ENCODE measurements at places on chromosomes 3 and 15.

GRCh38 chr15:77983091-77983707 lies 94.3 kb downstream of the TBC1D2B start:
- DNase-seq: no peak

DNA sequence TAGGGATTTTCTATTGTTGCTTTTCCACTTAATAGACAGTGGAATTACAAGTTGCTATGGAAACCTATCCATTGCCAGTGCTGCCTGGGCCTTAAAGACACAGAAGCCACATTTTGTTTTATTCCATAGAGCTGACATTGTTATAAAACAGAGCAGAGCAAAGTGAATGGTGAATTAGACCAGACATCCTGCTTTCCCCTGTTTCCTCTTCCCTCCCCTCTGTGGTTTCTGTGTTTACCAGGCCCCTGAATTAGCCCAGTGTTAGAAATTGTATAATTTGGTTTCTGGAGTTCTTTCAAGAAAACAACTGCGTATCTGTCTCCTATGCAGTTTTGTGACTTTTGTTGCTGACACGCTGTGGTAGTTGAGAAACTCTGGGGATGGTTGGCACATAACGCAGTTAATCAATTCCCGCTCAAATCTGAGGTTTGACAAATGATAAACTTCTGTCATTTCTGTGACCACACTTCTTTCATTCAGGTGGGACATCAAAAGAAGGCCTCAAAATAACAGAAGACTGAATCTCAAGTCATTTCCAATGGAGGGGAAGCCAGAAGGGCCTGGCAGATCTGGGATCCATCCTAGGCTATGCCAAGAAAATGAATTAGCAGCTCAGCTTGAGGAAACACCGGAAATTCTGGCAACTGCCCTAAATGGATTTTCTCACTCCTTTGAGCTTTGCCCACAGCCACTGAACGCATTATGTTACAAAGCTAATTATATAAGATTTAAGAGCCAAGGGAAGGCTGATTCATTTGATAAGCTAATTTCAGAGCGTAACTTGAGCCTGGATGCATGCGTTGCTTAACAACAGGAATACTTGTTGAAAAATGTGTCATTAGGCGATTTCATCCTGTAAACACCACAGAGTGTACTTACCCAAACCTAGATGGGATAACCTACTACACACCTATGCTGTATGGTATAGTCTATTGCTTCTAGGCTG lies 46.9 kb downstream of the NR1D2 start:
- DNase-seq: no peak

DNA sequence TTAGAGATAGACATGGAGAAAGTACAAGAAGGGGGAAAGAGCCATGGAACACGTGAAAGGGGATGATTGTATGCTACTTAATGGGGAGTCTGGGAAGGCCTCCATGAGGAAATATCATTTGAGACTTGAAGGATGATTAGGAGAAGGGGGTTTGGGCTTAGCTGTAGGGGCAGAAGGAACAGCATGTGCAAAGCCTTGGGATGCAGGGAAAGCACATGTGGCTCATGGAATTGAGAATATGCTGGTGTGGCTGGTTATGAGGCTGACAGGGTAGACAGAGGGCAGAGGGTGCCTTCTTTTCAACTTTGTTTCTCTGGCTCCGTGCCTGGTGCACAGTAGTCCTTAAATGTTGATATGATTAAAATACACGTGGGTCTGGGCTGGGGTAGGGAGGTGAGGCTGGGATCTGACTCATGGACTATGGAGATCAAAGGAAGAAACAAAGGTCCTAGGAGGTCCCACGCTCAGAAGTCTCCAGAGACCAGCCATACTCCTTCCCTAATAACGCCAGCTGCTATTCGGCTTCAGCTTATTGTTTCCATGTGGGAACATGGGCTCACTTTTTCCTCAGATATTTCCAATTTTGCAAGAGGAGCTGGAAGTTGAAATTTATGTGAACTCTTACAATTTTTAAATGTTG lies 1.1 kb downstream of the GTF2E1 start:
- no peak for DNase-seq

DNA sequence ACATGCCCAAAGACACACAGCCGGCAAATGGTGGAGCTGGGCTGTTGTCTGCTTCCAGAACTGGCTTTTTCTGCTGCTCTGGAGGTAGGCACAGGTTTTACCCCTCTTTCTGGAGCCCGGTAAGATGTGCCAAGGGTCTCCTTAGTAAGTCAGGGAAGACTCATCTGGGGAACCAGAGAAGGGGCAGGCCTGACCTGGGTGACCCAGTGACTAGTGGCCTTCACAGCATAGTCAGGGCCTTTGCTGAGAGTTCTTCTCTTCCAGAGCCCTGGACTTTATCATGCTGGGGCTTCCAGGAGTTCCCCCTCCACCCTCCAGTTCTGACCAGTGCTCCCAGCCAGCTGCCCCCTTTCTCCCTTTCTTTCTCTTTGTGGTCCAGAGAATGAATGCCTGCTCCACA lies 3.2 kb downstream of the CD276 start:
- no peak for DNase-seq

GRCh38 chr15:25058080-25058785 lies 103.4 kb downstream of the SNRPN start:
- DNase-seq: no peak

DNA sequence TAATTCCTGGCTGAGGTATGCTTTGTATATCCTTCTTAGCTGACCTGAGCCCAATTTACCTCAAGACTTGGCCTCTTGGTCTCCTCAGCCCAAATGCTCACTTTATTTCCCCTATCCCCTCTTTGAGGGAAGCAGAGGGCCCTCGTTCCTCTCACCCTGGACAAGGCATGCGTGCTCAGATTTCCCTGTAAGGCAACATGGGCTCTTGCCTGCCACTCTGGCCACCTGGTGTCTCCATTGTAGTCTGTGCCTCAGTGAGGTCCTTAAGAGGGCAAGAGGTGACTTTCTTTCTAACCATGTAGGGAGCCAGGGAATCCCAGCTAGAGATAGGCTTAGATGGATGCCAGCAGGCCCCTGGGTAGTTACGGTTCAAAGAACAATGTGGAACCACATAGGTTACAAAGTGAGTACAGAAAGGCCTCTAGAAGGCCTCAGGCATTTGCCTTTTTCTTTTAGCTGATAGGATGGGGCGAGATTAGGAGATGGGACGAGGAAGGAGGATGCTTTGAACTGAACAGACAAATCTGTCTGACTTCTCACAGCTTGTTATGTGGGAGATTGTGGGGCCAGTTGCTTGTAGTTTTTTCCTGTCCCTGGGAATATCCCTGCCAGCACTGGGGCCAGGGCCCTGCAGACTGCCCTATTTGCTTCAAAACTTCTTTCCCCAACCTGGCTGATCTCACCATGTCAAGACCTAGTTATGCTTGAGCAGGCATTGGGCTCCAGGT lies 1.1 kb upstream of the INTS14 start:
- no peak for DNase-seq

DNA sequence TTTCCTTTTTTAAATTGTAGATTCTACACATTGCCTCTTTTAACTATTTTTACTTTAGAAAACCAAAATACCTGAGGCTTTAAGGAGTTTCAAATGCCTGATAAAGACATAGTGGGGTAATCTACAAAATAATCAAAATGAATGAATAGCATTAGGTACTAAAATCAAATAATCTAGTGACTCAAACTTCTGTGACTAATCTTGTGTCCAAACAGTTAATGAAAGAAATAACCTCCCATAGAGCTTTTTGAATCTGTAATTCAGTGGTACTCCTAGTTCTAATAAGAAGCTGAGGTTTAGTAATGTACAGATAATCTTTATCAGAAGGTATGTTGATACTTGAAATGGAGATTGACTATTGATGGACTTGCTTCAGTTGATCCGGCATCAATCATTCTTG lies 53.0 kb downstream of the DTWD1 start:
- no peak for DNase-seq

DNA sequence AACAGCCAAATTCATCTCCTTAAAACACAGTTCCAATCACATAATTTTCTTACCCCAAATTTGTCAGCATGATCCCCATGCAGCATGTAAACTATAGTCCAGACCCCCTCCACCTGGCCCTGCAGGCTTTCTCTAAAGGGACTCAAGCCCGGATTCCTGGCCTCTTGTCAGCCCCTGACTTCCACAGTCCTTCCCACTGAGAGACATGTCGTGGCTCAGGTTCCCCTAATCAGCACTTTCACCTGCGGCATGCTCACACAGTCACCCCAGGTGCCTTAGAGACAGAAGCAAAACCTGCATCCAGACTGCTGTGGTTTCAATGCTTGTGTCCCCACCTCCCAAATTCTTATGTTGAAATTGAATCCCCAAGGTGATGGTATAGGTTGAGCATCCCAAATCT lies 372.7 kb upstream of the ATP10A start:
- DNase-seq: no peak

DNA sequence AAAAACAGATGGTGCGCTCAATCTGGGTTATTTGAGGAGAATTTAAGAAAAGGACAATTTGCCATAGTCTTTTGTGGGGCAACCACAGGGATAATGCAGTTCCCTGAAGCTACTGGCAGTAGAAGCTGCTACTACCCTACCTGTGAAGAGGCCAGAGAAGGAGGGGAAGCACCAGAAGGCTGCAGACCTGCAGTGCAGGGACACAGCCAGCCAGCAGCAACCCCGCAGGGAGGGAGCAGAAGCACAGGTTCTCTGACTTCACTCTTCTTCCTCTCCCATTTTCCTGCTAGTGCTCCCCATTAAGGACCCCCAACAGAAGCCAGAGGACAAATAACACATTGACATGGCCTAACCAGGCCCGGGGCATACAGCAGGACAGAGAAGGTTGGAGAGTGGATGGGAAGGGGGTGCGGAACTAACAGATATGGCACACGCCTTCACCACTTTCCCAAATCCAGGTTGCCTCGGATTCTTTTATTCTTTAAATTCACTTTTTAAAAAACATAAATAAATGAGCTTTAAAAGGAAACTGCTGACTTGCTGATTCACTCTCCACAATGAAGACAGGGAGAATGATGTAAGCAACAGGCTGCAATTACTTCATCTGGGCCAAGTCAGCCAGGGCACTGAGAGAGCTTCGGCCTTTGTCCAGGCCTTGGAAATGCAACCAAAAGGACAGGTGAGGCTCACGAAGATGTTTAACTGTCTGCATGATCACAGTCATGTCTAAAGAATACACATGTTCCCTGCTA lies 30.1 kb downstream of the POPDC2 start:
- DNase-seq: no peak
